ENCODE measurements at places on chromosomes 6 and 20.

DNA sequence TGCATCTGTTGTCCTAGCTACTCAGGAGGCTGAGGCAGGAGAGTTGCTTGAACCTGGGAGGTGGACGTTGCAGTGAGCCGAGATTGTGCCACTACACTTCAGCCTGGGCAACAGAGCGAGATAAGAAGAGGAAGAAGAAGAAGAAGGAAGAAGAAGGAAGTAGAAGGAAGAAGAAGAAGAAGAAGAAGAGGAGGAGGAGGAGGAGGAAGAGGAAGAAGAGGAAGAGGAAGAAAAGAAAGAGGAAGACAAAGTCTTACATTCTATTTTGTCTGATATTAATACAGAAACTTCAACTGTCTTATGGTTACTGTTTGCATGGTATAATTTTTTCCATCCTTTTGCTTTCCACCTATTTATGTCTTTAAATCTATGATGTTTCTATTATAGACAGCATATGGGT lies 7.2 kb upstream of the NELFCD start:
- no peak for DNase-seq

GRCh38 chr6:9112544-9112943 lies 677.2 kb upstream of the SLC35B3 start:
- DNase-seq = no peak

- DNase-seq = no peak
Measured at GRCh38 chr20:6892724-6893123, 125.2 kb downstream of the BMP2 start.

- no peak for DNase-seq
Measured at GRCh38 chr6:136511926-136512325, 38.3 kb downstream of the MAP7 start.

GRCh38 chr6:110217266-110217665 lies 37.0 kb downstream of the CDC40 start:
- DNase-seq = peak; percentile 24

GRCh38 chr20:47350181-47350550 lies 6.3 kb downstream of the ZMYND8 start:
- DNase-seq = no peak

GRCh38 chr6:52482903-52483670 lies 62.9 kb downstream of the EFHC1 start:
- no peak for DNase-seq

DNA sequence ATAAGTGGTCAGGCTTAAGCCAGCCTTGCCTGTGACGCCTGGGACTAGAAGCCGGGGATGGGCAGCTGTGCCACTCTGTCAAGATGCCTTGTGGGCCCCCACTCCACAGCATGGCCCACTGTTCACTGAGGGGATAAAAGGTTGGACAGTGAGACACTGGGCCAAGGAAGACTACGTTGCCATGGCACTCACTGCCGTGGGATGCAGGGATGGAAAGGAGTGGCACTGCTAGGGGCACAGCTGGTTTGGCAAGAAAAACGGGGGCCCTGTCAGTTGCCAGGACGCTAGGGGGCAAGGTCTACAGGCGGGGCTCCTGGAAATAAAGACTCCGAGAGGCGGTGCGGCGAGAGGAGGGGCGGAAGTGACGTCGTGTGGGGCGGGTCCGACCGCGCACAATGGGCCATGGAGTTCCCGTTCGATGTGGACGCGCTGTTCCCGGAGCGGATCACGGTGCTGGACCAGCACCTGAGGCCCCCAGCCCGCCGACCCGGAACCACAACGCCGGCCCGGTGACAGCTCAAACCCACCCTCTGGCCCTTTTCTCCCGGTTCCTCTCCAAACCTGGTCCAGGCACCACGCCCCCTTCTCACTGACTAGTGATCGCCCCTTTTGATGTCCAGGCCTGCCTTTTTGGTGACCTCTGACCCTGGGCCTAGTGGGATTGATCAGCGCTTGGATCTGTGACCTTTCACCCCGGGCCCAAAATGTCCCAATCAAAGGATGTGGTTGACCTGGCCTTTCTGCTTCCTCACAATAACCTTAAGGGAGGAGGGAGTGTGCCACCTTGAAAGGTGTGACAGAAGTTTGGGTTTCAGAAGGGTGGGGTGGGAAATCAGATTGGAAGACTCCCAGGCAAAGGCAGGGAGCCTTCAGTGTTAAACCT lies at the start of gene ATAT1:
Gene ATAT1, plus strand, starts transcription at position 391 of the 883 bp plus-strand sequence.
- no peak for DNase-seq

- no peak for DNase-seq
Measured at GRCh38 chr6:61538801-61539200, 747.2 kb downstream of the KHDRBS2 start.

DNA sequence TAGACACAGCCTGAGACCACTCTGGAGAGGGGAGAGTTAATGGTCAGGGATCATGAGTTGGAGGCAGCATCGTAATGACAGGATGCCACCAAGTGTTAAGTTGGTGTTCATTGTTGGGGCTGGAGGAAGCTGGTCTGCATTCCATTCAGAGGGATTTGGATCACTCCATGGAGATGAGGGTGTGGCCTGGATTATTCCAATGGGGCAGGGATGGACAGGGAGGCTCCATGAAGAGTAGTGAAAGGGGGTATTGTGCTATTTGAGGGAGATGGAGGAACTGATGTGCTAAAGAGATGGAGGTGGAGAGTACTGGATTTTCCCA lies 1.1 kb downstream of the SAPCD1 start:
- DNase-seq = peak; percentile 32

- DNase-seq = no peak
Measured at GRCh38 chr20:8152847-8153246, 20.8 kb downstream of the PLCB1 start.

GRCh38 chr6:164045082-164045481 lies 630.6 kb downstream of the QKI start:
- no peak for DNase-seq

- DNase-seq = peak; percentile 83
Measured at GRCh38 chr20:37534401-37535157, 6.9 kb upstream of the BLCAP start.

- DNase-seq = no peak
Measured at GRCh38 chr6:39885691-39886090, 48.6 kb downstream of the MOCS1 start.

GRCh38 chr20:5309971-5310370 lies 6.8 kb downstream of the PROKR2 start:
- DNase-seq = no peak

DNA sequence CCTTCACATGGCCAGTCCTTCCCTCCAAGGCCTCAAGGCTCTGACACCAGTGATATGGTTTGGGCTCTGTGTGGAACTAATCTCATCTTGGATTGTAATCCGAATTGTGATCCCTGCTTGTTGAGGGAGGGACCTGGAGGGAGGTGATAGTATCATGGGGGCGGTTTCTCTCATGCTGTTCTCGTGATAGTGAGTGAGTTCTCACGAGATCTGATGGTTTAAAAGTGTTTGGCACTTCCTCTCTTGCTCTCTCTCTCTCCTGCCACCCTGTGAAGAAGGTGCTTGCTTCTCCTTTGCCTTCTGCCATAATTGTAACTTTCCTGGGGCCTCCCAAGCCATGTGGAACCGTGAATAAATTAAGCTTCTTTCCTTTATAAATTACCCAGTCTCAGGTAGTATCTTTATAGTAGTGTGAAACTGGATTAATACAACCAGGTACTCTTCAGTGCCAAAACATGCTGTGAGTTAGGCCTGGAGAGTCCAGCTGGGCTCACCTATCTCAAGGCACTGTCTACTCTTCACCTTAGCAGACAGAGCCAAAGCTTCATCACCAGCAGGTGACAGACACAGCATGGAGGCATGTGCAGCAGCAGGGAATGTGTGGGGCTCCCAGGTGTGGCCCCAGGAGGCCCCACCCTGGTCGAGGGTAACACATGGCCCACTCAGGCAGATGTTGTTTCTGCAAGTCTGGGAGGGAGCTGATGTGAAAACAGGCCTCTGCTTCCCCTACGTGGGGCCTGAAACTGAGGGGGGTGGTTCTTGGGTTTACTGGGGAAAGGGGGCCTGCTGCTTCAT lies 97.5 kb upstream of the CDYL start:
- no peak for DNase-seq

GRCh38 chr20:32775336-32775991 lies 13.3 kb downstream of the DNMT3B start:
- DNase-seq = no peak

GRCh38 chr20:49835031-49835430 lies 22.4 kb downstream of the SLC9A8 start:
- no peak for DNase-seq

- no peak for DNase-seq
Measured at GRCh38 chr6:37830225-37830624, 10.7 kb downstream of the ZFAND3 start.

GRCh38 chr6:116883005-116883404 lies 6.0 kb downstream of the RFX6 start:
- DNase-seq = peak; percentile 49

DNA sequence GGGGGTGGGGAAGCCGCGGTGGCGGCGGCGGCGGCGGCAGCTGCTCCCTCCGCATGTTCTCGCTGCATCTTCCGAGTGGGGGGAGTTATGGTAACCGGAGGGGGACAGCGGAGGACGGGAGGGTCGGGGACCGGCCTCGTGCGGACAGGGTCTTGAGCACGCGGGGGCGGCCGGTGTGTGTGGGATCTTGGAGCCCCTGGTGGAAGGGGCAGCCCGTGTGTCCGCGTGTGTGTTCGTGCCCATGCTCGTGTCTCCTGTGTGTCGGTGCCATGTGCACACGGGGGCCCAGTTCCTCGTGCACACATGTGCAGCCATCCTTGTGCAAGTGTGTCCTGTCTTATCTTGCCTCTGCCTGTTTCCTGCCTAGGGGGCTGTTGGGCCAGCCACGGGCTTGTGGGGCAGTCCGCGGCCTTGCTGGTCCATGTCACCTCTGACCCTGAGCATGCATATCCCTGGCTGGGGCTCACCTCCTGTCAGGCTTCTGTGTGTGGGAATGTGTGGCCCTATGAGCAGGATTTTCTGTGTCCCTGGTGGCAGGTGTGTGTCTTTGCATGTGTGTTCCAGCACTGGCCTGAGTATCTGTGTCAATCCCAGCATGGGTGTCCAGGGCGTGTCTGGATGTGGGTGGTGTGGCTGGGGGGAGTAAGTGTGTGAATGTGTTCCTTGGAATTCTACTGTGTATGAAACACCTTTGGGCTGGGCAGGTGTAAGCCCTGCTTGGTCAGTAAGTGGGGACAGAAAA lies 8.5 kb downstream of the SYNGAP1 start:
- no peak for DNase-seq

All from HS-5 (cell line).